ENCODE measurements at places on chromosomes 2 and 18. TPM values are rescaled to one million over a fixed set of nuclear protein-coding genes. Genes with fewer than 3 reads are reported as not detected.

DNA sequence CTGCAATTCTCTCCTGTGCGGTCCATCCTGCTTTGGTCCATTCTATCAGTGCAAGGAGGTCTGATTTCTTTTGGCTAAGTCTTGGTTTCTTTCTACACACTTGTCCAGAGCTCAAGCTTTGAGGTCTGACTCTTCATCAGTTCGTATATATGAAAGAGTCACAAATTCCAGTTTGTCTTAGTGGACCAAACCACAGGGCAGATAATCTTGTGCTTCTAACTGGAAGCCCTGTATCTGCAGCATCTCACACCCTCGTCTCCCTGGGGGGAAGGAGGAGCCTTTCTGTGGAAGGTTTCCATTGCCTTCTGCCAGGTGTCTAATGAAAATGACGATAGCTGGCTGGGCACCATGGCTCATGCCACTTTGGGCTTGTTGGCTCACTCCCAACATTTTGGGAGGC, 148.5 kb downstream of the SPP2 start:
- DNase-seq = no peak

GRCh38 chr18:70672581-70672980, 383.7 kb downstream of the SOCS6 start:
- no peak for DNase-seq

GRCh38 chr18:73884868-73885267, 262.8 kb downstream of the FBXO15 start:
- DNase-seq = no peak

DNA sequence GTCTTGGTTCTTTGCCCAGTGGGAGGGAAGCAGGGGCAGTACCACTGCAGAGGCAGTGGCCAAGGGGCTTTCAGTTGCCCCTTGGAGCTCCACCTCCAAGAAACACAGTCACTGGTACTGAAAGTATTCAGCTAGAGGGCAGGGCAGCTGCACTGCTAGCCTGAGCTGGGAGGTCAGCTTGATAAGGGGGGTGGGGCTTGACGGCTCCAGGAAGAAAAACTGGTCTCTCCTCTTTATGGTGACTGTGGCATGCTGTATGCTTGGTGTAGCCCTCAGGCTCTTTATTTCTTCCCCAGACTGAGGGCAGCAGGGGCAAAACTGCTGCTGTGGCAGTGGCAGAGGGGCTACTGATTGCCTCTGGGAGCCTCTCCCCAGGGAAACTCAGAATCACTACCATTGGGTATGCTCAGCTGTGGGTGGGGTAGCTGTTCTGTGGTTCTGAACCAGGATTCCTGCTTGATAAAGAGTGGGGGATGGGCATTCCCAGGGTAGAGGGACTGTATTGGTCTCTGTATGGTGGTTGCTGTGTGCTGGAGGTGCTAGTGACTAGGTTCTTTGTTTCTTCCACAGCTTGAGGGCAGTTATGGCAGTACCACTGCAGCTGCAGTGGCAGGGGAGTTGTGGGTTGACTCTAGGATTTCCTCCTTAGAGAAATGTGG, 134.6 kb upstream of the SCN7A start:
- DNase-seq = no peak

- DNase-seq = no peak
Measured at GRCh38 chr2:44777036-44777435, 164.5 kb upstream of the SIX3 start.

DNA sequence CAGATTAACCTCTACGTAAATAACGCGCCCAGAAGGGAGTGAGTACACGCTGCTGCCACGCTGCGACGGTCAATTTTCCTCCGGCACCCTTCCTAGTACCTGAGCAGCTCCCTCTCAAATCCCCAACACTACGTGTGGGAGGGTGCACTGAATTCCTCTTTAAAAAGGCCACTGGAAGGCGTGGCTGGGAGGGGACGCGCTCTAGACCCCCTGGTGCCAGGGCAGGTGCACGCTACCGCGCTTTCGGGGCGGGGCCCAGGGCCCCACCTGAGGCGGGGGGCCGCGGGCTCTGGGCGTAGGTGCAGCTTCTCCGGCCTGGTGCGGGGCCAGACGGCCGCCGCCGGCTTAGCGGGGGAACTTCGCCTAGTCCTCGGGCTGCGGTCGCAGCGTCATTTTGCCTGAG, 668 bp upstream of the ANKRD12 start:
- no peak for DNase-seq

DNA sequence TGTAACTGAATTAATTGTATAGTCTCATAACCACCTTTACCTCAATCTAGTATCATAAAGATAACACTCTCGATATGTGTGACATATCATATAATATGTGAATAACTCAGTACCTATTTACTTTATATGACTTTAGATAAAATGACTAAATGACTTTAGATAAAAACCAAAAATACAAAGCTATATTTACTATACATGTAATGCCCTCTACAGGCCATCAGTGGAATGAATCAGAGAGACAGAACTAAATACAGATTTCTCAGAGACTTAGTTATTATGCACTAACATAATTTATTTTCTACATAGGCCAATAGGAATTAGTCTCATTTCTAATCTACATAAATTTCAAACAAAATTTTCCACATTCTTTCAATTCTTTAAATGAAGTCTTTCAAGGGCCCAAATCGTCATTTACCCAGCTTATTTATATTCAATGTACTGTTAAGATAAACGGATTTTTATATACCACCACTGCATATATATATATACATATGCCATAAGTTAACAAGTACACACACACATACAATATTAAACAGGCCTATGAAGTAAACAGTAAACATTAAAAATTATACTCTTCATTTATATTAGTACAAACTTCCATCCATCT, 219.9 kb downstream of the EXOC6B start:
- no peak for DNase-seq

The CNGA3 gene
- polyA plus RNA-seq = 0.15 TPM

The TANC1 gene
- 18.4 TPM for polyA plus RNA-seq

The CROCC2 gene
- 0.08 TPM for polyA plus RNA-seq

The ACTG2 gene
- polyA plus RNA-seq = 7,901 TPM
